Stimulated activated CD8-positive, alpha-beta memory T cell treated with anti-CD3 and anti-CD28 coated beads, Interleukin-7, amount 100 ng/mL, for 1 hour (primary cell): ENCODE measurements at places on chromosomes 6 and 20.

- no peak for DNase-seq
Measured at GRCh38 chr6:100484474-100484873, 19.8 kb upstream of the SIM1 start.

- DNase-seq = no peak
Measured at GRCh38 chr6:68476611-68477010, 158.5 kb upstream of the ADGRB3 start.

- no peak for DNase-seq
Measured at GRCh38 chr6:330948-331347, 38.7 kb downstream of the DUSP22 start.

DNA sequence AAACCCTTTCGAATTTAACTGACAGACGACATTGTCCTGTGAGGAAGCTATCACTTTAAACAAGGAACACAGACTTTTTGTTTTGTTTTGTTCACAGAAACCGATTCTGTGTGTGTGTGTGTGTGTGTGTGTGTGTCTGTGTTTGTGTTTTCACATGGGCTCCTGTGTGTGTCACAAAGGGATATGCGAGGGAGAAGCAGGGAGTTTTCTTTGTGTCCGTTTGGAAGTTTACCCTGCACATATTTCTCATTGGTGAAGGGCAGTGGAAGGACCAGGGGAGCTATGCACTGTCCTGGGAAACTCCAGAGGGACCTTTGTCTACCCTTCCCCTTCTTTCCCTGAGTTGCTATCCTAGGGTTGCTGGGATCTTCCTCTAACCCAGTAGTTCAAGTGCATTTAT, 17.7 kb downstream of the POM121L2 start:
- no peak for DNase-seq

DNA sequence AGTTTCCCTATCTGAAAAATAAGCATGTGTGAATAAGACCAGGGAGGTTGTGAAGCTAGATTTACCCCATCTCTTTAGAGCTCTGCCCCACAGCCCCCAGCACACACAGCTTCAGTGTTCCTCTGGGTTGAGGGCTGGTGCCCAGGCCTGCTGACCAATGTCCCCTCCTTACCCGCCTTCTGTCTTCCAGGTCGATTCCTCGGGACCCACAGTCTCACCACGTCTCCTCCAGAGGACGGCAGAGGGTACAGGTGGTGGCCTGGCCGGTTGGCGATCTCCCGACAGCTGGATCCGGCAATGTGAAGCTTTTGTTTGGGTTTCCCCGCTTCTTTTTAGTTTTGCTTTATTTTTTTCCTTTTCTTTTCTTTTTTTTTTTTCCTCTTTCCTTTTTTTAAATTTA, 42.0 kb downstream of the STK35 start:
- no peak for DNase-seq

DNA sequence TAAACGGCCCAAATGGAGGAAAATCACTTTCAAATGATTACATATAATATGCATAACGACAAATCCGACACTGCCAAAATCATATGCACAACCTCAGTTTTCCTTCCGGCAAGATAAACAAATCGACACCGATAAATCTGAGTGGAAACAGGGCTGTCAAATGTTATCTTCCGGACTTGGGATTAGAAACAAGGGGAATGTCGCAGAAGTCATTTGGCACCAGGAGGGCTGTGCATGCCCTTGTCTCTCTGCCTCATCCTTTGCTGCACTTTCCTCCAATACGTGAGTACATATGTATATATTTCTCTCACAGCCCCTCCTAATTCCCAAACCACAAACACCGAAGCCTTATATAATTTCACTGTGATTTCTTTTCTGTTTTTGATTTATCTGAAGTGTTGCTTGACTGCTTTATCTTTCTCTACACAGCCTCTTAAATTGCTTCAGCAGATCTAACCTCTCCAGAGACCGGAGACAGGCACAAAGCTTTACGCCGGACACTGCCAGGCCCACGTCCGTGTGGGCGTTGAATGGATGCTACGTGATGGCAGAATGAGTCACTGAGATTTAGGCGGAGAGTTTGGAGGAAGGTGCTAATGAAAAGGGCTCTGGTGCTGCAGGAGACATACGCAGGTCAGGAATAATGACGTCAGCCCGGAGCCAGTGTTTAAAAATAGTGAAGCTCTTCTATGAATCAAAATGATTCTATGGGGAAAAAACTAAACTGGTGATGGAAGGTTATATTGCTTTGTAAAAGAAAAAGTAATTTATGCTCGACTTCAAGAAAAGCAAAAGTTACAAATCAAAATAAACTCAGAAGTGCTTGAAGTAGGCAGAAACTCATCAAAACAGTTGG, 21.0 kb upstream of the PRELID3B start:
- no peak for DNase-seq

DNA sequence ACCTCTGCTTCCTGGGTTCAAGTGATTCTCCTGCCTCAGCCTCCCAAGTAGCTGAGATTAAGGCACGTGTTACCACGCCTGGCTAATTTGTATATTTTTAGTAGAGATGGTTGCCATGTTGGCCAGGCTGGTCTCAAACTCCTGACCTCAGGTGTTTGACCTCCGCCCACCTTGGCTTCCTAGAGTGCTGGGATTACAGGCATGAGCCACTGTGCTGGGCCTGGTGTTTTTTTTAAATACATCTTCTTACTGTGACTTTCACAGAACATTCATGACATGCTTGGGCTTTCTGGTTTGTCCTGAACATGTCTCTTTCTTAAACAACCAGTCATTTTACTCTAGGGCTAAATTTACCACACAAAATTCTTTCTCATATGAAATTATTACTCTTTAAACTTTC, 34.7 kb upstream of the FAM8A1 start:
- no peak for DNase-seq

DNA sequence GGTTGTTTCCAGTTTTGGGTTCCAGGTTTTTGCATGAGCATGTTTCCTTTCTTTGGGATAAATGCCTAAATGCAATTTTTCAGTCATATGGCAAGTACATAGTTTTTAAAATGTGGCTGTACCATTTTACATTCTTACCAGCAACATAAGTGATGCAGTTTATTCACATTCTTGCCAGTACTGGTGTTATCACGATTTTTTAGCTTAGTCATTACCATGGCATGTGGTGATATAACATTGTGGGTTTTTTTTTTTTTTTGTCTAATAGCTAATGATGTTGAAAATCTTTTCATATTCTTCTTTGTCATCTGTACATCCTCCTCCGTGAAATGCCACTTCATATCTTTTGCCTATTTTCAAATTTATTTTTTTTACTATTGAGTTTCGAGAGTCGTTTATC, 2.9 kb upstream of the TDRD6 start:
- no peak for DNase-seq

DNA sequence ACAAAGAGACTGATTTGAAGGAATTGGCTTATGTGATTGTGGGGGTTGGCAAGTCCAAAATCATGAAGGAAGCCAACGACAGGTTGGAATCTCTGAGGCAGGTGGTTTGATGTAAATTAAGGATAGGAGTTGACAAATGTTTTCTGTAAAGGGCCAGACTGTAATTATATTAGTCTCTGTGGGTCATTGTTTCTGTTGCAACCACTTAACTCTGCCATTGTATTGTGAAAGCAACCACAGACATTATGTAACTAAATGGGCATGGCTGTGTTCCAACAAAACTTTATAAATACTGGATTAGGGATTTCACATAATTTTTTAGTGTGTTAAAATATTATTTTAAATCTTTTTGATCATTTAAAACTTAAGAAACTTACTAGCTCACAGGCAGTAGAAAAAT, 199.2 kb upstream of the MYLIP start:
- no peak for DNase-seq

- DNase-seq = no peak
Measured at GRCh38 chr20:19112828-19113227, 99.6 kb upstream of the SLC24A3 start.

- DNase-seq = no peak
Measured at GRCh38 chr20:13068336-13068735, 59.6 kb downstream of the SPTLC3 start.

DNA sequence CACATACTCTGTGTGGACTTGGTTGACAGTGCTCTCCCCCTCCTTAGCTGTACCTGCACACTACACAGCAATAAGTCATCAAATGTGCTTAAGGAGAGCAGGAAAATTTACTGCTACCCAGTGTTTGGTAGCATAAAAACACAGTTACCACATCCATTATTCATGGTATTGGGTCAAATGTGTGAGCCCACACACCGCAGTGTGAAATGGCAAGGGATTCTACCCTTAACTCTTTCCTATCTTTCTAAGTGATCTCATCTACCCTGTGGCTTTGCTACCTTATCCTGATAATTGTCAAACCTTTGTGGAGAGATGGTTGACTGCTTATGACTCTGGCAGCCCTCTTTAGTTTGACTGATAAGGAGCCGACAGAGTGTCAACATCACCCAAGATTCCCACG, 47.6 kb downstream of the STX11 start:
- no peak for DNase-seq

GRCh38 chr6:141472162-141472928, 660.4 kb upstream of the GJE1 start:
- no peak for DNase-seq

GRCh38 chr6:19070520-19070919, 683.4 kb downstream of the RNF144B start:
- DNase-seq = no peak

DNA sequence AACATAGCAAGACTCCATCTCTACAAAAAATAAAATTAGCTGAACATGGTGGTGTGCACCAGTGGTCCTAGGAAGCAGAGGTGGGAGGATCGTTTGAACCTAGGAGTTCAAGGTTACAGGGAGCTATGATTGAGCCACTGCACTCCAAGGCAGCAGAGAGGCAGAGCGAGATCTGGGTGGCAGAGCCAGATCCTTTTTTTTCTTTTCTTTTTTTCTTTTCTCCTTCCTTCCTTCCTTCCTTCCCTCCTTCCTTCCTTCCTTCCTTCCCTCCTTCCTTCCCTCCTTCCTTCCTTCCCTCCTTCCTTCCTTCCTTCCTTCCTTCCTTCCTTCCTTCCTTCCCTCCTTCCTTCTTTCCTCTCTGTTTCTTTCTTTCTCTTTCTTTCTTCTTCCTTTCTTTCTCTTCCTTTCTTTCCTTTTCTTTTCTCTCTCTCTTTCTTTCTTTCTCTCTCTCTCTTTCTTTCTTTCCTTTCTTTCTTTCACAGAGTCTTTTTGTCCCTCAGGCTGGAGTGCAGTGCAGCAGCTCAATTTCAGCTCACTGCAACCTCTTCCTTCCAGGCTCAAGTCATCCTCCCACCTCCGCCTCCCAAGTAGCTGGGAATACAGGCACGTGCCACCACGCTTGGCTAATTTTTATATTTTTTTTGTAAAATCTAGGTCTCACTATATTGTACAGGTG, 9.2 kb upstream of the VSTM2L start:
- DNase-seq = no peak
